ENCODE measurements at places on chromosomes 6 and 20.

GRCh38 chr6:70790483-70791224, 123.0 kb downstream of the SMAP1 start:
- DNase-seq = no peak

GRCh38 chr6:32081168-32081990, 27.8 kb downstream of the TNXB start:
- no peak for DNase-seq

DNA sequence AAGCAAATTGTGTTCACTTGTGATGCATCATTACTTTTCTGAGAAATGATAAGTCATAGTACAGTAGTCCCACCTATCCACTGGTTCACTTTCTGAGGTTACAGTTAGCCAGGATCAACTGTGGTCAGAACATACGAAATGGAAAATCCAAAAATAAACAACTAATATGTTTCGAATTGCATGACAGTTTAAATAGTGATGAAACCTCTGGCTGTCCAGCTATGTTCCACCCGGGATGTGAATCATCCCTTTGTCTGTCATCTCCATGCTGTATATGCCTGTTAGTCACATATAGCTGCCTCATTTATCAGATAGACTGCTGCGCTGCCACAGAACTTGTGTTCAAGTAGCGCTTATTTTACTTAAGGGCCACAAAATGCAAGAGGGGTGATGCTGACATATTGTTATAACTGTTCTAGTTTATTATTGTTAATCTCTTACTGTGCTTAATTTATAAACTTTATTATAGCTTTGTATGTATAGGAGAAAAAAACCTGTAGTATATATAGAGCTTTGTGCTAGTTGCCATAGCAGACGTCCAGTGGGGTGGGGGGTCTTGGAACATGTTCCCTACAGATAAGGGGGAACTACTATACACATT, 29.2 kb downstream of the AFDN start:
- no peak for DNase-seq

DNA sequence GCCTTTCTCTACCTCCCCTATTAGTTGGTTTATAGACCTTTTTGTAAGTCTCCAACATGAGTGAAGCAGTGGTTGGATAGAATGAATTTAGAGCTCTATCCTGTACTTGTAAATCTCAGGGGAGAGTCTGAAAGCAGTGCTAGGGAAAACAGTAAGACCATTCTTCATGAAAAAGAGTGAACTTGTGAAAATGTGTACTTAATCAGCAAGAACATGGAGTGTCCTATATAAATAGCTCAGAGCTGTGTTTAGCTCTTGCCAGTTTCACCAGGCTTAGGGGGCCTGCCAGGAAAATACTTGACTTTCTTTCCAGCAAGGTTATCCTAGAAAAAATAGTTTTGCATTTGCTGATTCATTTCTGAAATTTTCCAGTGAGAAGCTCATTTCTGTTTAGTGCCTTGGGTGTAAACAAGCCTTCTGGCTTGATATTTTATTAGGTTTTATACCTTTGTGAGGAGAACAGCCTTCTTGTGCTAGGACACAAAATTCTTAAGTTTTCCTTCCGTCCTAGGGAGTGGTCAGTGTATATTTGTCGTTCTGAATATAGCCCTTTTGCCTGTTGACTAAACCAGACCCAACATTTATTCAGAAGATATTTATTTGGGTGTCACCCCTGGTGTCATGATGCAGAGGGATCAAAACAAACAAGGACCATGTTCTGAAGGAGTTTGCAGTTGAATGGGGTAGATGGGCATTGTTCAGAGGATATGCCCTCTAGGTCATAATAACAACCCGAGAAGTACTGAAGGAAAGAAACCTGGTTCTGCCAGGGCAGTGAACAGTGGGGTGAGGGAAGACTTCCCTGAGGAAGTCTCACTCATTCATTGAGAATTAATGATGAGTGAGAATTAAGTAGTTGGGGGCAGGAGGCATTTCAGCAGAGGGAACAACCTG, 7.6 kb downstream of the ARFGEF2 start:
- no peak for DNase-seq

GRCh38 chr6:89768324-89768723, 51.3 kb downstream of the MDN1 start:
- no peak for DNase-seq

All from NK-92 treated with Interleukin-12 subunit alpha and Interleukin-12 subunit beta, amount 100 ng/mL, for 24 hours (cell line).